Activated CD4-positive, alpha-beta memory T cell treated with anti-CD3 and anti-CD28 coated beads, Interleukin-2, amount 10 ng/mL, durations not matched to agents 7 days and 5 days (primary cell): ENCODE measurements at places on chromosomes 3 and 15. TPM values are rescaled to one million over a fixed set of nuclear protein-coding genes. Genes with fewer than 3 reads are reported as not detected.

DNA sequence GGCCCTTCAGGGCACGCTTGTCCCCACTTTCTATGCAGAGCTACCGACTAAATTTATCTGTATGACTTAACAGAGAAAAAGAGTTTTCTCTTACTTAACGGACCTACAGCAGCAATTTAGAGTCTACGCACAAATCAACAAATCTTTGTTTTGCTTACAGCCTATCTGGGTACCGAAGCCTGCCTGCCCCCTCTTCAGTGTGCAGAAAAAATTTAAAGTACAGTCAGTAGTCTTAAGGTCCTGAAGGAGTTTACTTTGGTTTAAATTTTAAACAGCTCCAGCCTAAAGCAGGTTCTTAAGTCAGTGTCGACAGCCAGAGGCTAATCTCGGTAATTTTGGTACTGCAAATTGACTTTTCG lies 570 bp downstream of the SACM1L start:
- peaks cover 52% of the 10 kb centered on the region for H3K4me1 ChIP-seq
- H3K27me3 ChIP-seq = peaks cover 3% of the 10 kb centered on the region
- H3K27ac ChIP-seq = peak overlapping the region; percentile 92
- H3K4me3 ChIP-seq = peak overlapping the region; percentile 89
- H3K36me3 ChIP-seq = peaks cover 43% of the 10 kb centered on the region

DNA sequence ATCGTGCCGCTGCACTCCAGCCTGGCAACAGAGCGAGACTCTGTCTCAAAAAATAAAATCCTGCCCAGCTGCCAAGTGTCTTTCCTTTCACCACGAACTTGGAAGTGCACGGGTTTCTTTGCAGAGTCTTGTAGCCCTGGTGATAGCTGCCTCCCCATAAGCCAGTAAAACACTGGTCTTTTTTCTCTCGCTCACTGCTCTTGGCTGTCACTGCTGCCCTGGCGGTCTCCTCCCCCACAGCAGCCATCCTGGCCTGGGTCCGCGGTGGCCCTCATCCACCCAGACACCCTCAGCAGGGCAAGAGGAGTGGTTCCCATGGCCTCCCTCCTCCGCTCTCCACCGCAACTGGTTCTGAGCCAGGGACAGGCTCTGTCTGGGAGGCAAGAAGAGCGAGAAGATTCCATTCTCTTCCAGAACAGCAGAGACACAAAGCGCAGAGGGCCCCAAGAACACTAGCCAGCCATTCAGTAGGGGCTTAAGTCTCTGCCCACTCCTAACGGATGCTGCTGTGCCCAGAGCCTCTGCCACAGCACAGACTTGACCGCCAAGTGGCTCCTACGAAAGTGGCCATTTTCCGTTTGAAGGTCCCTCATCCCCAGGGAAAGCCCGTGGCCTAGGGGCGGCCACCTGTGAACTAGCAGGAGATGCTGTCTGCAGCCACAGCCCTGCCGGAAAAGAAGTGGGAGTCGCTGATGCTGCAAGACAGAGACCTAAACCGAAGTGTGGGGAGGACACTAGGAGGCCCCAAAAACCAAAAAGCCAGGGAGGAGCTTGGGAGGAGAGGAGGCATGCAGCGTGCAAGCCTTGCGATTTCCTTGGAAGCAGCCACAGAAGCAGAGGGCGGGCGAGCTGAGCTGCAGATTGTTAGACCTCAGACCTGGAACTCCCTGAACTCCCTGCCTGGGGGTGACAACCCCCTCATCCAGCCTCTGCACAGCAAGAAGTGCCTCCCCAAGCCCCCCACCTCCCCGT lies 44.1 kb downstream of the KLHL25 start:
- H3K27ac ChIP-seq = peak overlapping the region; percentile 16
- no peak for DNase-seq
- peaks cover 25% of the 10 kb centered on the region for H3K36me3 ChIP-seq
- no peaks in the 10 kb centered on the region for H3K27me3 ChIP-seq

GRCh38 chr3:23041918-23042696 lies 161.0 kb upstream of the UBE2E2 start:
- no peak overlapping the region for H3K4me3 ChIP-seq
- H3K27ac ChIP-seq = no peak overlapping the region
- H3K27me3 ChIP-seq = no peaks in the 10 kb centered on the region
- DNase-seq = no peak

GRCh38 chr15:59333401-59334075 lies 39.1 kb downstream of the MYO1E start:
- no peak for DNase-seq
- no peak overlapping the region for H3K27ac ChIP-seq
- peaks cover 8% of the 10 kb centered on the region for H3K4me1 ChIP-seq

- peaks cover 96% of the 10 kb centered on the region for H3K36me3 ChIP-seq
- no peaks in the 10 kb centered on the region for H3K27me3 ChIP-seq
- H3K4me1 ChIP-seq = peaks cover 97% of the 10 kb centered on the region
- H3K4me3 ChIP-seq = no peak overlapping the region
- peak overlapping the region; percentile 29 for H3K27ac ChIP-seq
These were observed 31.9 kb downstream of the RASGRP1 start for GRCh38 chr15:38532728-38533127.

- H3K36me3 ChIP-seq = peaks cover 28% of the 10 kb centered on the region
- H3K4me3 ChIP-seq = peak overlapping the region; percentile 98
- H3K27me3 ChIP-seq = no peaks in the 10 kb centered on the region
- H3K27ac ChIP-seq = peak overlapping the region; percentile 94
- H3K4me1 ChIP-seq = peaks cover 41% of the 10 kb centered on the region
These were observed 29.7 kb downstream of the EFCAB12 start for GRCh38 chr3:129398803-129399144.

The KPNA1 gene
- 45.8 TPM for total RNA-seq
